ENCODE measurements at places on chromosomes 3 and 15.

- no peak for DNase-seq
Observed at GRCh38 chr3:81650187-81650586, 111.3 kb downstream of the GBE1 start.

- DNase-seq, result no peak
Observed at GRCh38 chr3:148372206-148372875, 325.4 kb upstream of the AGTR1 start.

GRCh38 chr15:81023483-81024264, 23.0 kb downstream of the TLNRD1 start:
- no peak for DNase-seq

- no peak for DNase-seq
Observed at GRCh38 chr3:108301695-108302404, 5.5 kb downstream of the HHLA2 start.

- no peak for DNase-seq
Observed at GRCh38 chr15:93048759-93049161, 40.3 kb downstream of the RGMA start.

DNA sequence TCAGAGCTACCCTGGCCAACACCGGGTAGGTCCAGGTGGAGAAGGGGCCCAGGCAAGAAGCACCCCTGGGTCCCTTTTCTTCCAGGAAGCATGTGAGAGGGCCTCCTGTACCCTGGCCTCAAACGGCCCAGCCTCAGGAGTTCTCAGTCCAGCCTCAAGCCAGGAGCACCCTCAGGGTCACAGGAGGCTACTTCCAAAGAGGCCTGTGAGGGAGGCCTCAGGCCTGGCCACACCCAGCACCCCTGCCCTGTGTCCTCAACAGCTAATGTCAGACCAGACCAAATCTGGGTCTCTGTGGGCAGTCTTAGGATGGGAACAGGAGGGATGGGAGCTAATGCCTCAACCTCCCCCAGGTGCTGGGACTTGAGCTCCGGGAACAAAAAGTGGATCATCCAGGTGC, 23.5 kb downstream of the PTH1R start:
- DNase-seq, result no peak

DNA sequence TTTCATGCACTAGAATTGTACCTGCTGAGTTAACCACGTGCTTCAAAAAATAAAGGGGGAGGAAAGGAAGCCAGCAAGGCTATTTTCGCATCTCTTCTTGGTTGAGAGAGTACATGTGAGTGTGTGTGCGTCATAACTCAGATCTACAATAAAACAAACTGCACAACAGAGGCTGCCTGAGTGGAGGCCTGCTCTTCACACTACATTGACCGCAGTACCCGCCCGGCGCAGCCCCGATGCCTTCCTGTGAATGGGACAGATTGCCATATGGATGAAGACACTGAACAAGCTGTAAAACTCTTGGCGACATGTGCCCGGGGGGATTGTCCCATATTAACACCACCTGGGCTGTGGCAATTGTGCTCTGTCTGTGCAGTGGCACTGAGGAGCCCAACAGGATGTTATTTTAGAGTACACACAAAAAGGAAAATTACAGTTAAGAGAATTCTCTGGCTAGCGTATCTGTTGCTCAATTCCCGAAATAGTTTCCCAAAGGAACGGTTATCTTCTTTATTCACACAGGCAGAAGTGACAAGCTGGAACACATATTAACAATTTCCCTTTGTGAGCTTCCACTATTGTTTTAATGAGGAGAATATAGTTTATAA, 551.5 kb downstream of the FOXP1 start:
- DNase-seq, result no peak

DNA sequence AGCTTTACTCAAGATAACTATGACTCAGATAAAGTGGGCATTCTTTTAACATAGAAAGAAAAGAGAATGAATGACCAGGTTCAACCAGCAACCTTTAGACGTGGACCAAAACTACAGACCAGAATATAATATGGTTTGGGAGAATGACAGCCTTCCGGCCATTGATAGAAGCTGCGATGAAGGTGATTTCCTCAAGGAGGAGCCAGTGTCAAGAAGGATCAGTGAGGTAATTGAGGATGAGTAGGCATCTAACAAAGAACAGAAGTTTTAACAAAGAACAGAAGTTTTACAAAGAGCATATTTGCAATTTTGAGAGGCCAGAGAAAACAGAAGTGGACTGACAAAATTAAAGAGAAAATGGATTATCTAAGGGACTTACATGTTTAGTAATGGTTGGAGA, 289.0 kb upstream of the AGTR1 start:
- DNase-seq, result no peak

DNA sequence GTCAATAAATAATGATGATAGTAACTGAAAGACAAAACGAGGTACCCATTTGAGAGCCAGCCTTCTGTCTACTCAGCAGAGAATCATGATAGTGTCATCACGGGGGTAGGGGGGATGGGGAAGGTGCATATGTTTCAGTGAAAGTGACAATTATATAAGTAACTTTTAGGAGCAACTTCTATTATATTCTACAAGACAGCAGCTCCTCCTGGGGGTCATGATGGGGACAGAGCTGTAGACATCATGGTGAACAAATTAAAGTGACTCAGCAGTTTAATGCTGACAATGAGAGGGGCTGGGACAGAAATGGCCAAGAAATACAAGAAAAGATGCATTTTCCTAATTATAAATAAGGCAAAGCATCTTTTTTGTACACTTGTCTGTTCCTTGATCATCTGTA, 11.8 kb downstream of the CAPN3 start:
- DNase-seq, result no peak

GRCh38 chr3:63364910-63365309, 86.8 kb downstream of the SYNPR start:
- no peak for DNase-seq

GRCh38 chr3:65578861-65579260, 459.9 kb downstream of the MAGI1 start:
- DNase-seq, result no peak

GRCh38 chr3:131242201-131242600, 139.4 kb upstream of the NUDT16 start:
- DNase-seq, result no peak

- no peak for DNase-seq
Observed at GRCh38 chr3:160450846-160451245, 1.3 kb upstream of the TRIM59 start.

GRCh38 chr3:40713306-40713705, 188.5 kb downstream of the ZNF621 start:
- DNase-seq, result no peak

DNA sequence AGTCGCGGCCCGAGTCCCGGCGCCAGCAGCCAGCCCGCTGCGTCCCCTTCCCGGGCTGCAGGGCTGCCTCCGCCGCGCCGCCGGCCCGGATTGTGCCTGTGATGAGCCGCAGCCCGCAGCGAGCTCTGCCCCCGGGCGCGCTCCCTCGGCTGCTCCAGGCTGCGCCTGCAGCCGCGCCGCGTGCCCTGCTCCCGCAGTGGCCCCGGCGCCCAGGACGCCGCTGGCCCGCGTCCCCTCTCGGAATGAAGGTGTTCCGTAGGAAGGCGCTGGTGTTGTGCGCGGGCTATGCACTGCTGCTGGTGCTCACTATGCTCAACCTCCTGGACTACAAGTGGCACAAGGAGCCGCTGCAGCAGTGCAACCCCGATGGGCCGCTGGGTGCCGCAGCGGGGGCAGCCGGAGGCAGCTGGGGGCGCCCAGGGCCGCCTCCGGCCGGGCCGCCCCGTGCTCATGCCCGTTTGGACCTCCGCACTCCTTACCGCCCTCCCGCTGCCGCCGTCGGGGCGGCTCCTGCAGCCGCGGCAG, 1.2 kb downstream of the CHST2 start:
- no peak for DNase-seq

- no peak for DNase-seq
Observed at GRCh38 chr3:126256251-126256650, 75.9 kb upstream of the ALDH1L1 start.

DNA sequence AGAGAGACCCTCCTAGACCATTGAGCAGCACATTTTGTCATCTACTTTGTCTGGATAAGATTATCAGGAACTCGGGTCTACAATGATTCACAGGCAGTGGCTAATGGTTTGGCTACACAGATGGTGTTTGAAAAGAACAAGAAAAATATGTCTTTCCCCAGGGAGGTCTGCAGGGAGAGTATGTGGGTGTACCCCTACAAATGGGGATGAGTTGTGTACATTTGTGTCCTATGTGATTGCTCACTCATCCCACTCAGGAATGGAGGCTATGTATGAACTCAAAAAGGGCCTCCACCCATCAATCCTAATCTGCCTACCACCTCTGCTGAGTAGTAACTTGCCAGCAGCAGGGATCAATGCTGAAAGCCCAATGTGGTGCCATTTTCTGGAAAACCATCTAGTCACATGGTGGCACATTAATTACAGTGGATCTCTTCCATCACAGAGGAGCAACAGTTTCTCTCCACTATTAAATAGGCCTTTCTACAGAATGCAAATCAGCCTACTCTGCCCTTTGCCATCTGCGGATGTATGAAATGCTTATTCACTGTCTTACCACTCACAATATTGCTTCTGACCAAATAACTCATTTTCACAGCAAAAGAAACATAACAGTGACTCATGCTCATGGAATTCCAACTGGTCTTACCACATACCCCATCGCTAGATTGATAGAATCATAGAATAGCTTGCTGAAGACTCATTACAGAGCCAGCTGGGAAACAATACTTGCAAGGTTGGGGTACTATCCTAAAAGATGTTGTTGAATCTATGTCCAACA, 48.3 kb upstream of the TRIM42 start:
- DNase-seq, result no peak

DNA sequence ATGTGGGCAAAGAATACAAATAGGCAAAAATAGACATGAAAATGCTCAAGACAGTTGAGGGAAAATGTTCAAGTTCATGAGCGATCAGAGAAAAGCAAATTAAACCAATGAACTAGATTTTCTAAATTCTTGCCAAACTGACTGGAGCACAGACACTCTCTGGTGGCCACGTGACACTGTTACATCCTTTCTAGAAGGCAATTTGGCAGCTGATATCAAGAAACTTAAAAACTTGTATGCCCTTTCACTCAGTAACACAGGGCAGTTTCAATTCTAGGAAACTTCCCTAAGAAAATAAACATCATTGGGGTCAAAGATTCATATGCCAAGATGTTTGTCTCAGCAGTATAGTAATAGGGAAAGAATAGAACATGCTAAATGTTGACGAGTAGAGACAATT, 52.2 kb downstream of the ABHD5 start:
- DNase-seq, result no peak

- no peak for DNase-seq
Observed at GRCh38 chr15:56934269-56934668, 15.8 kb downstream of the TCF12 start.

DNA sequence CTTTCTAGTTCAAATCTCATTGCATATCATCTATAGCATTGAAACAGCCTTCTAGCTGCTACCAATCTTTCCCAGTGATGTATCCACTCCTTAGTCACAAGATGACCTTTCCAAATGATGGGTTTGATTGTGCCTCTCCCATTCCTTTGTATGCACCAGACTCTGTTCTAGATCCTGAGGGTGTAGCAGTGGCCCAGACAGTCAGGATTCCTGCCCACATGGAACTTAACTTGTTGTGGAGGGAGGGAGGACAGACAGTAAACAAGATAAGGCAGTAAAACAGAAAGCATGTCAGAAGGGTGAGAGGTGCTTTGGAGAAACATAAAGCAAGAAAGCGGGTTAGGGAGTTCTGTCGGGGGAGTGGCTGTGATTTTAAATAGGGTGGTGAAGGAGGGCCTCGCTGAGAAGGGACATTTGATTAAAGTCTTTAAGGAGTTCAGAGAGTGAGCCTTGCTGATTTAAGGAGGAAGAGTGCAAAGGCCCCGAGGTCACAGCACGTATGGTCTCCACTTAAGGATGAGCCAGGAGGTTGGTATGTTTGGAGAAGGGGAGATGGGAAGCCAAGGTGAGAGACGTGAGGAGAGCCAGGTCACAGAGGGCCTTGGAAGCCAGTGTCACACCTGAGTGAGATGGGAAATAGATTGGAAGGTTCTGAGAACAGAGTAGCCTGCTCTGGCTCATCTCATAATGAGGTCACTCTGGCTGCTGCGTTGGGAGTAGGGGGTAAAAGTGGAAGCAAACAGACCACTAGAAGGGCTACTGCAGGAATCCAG, 38.3 kb downstream of the FAM43A start:
- DNase-seq, result no peak

- no peak for DNase-seq
Observed at GRCh38 chr3:58008141-58009025, at the start of gene FLNB. FLNB (plus strand) TSS chr3:58008422; CDS start chr3:58008565, 143 bp downstream.

- DNase-seq, result no peak
Observed at GRCh38 chr3:47485812-47486211, 10.1 kb upstream of the SCAP start.

- DNase-seq, result no peak
Observed at GRCh38 chr15:77784361-77785292, 151.9 kb upstream of the LINGO1 start.

DNA sequence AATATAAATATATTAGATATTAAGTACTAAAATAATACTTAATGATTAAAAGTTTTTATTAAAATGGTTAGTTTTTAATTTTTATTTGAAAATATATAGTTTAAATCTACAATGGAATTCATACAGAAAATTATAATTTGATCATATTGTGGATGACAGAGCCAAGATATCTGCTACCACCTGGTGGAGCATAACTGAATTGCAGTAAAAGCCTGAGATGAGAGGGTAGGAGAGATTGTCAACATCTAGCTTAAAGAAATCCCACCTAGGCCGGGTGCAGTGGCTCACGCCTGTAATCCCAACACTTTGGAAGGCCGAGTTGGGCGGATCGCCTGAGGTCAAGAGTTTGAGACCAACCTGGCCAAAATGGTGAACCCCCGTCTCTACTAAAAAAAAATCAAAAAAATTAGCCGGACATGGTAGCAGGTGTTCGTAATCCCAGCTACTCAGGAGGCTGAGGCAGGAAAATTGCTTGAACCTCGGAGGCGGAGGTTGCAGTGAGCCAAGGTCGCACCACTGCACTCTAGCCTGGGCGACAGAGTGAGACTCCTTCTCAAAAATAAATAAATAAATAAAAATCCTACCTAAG, 25.1 kb upstream of the CSTA start:
- peak; percentile 4 for DNase-seq

DNA sequence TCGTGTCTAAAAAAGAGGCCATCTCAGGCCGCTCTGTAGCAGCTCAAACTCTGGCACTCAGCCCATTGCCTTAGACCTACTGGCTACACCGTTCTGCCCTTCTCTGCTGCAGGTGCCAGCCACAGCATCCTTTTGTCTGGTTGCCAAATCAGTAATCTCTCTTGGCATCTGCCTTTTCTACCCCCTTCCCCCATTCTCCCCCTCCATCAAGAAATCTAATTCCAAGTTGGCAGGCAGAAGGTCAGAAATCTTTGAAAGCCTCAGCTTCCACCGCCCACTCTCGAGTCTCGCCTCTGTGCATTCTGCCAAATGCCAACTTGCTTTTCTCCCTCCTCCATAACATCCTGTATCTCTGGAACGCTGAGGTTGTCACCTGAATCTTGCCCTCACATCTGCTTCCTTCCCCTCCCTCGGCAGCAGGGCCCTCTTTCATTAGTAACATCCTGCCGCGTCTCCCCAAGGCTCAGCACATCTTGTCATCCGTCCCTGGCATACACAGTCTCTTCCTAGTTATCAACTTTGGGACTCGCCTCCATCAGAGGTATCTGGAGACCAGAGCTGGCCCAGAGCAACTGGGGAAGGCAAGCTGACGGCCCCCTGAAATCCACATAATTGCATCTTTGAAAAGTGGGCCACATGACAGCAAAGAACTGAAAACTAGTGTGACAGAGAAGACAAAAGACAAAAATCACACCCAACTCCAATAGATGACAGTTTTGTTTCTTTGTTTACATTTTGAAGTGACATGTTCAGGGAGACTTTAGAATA, 312.0 kb upstream of the CCDC54 start:
- DNase-seq, result no peak

Data from stimulated activated CD4-positive, alpha-beta T cell treated with anti-CD3 and anti-CD28 coated beads, TNF-alpha, amount 100 ng/mL, for 1 hour (primary cell).